Activated CD8-positive, alpha-beta memory T cell treated with anti-CD3 and anti-CD28 coated beads, Interleukin-2, amount 50 U/mL, for 4 hours (primary cell): ENCODE measurements at places on chromosomes 7 and 10.
A peak's percentile ranks its signal among the peaks of the same experiment; 100 is the strongest.

DNA sequence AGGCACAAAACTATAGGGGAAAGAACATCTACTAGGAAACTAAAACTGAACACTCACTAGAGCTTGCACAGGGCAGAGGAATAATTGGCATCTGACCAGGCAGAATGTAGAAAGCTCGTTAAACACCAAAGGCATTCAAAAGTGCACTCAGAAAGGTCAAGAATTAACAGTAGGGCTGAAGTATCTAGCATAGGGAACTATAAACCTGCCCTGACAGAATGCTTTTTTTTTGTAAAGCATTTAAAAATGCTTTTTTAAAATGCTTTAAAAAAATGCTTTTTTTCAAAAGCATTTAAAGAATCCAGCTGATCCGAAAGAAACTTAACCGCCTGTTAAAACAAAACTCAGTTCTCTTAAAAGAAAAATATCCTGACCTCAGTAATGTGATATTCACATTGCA, 74.6 kb upstream of the EGFR start:
- DNase-seq = no peak

DNA sequence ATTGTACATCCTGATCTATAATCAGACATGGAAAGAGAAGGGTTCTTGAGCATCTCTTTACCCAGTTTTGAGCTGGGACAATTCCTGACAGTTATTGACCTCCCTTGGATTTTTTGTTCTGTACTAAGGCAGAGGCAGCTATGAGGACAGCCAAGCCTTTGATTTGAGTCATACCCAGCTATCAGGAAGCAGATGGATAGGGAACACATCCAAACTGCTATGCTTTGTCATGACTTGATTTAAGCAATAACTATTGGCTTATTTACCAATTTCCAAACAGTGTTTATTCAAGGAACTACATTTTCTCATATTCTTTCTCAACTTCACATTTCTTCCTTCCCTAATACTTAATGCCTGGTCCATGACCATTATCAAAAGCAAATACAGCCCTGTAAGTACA, 396.4 kb upstream of the STEAP1 start:
- DNase-seq = no peak

- no peak for DNase-seq
Measured at GRCh38 chr10:6393168-6393567, 186.9 kb downstream of the PRKCQ start.

- no peak for DNase-seq
Measured at GRCh38 chr10:10367264-10367663, 650.4 kb upstream of the CELF2 start.

GRCh38 chr7:131072505-131073091, 255.1 kb upstream of the MKLN1 start:
- DNase-seq = no peak

GRCh38 chr10:73647211-73647874, 6.1 kb upstream of the MYOZ1 start:
- no peak for DNase-seq

DNA sequence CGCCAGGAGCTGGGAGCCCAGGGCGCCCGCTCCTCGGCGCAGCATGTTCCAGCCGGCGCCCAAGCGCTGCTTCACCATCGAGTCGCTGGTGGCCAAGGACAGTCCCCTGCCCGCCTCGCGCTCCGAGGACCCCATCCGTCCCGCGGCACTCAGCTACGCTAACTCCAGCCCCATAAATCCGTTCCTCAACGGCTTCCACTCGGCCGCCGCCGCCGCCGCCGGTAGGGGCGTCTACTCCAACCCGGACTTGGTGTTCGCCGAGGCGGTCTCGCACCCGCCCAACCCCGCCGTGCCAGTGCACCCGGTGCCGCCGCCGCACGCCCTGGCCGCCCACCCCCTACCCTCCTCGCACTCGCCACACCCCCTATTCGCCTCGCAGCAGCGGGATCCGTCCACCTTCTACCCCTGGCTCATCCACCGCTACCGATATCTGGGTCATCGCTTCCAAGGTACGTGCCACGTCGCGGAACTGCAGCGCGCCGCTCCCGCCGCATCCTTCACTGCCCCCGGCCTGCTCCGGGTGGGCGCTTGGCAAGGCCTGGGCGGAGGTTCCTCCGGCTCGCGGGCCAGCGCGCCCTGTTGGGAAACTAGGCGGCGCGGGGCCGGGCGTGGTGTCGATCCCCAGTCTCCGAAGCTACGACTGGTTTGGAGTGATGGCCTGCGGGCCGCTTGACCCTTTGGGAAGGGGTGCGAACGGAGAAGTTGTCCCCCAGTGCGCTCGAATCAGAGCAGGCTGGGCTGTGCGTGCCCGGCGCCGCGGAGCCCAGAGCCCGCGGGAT, 868 bp downstream of the EMX2 start:
- DNase-seq = no peak

- DNase-seq = no peak
Measured at GRCh38 chr10:8058274-8059111, 4.0 kb downstream of the GATA3 start.

DNA sequence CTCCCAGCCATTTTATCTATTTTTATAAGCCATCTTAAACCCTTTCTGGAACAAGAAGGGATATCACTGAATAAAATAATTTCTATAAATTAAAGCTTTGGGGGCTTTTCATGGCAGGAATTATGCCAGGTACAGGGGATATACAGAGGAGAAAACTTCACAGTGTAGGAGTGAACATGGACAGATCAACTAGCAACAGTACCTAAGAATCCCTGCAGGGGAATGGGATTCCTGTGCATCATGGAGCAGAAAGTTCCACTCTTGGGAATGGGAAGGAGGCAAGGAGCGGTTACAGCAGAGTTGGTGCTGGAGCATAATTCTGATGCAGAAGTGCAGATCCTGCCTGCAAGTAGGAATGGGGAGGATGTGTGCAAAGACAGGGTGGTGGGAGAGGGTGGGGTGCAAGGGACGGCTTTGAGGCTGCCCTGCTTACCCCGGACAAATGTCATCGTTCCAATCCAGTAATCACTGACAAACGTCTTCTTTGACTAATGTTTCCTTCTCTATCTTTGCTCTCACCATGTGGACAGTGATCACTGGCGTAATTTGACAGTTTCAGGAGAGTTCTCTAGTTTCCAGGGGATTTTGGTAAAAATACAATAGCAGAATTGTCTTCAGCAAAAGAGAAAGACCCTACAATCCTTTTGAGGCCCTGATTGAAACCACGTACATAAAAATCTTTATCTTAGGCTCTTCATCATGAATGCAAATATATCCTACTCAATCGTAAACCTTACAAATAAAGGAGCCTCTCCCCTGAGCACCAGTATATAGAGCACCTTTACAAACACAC, 196.7 kb downstream of the HECW1 start:
- no peak for DNase-seq

- DNase-seq = no peak
Measured at GRCh38 chr7:66696774-66697191, 43.8 kb upstream of the RABGEF1 start.

- no peak for DNase-seq
Measured at GRCh38 chr7:74193054-74193453, 16.8 kb upstream of the LAT2 start.

DNA sequence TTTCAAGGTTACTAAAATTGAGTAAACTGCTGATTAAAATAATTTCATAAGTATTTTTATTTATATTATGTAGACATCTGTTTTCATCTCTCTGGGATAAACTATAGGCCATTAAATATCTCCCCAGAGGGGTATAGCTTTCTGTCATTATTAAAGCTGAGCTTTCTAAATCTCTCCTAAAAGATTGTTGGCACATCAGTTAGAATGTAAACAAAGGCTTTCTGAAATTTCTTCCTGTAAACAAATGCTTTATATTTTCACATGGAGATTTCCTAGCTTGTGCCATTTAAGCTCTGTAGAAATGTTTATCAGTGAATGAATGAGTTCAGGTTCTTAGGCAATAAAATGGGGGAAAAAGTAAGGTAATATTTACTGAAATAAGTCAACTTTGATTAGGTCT, 35.7 kb downstream of the PPP1R9A start:
- DNase-seq = no peak

DNA sequence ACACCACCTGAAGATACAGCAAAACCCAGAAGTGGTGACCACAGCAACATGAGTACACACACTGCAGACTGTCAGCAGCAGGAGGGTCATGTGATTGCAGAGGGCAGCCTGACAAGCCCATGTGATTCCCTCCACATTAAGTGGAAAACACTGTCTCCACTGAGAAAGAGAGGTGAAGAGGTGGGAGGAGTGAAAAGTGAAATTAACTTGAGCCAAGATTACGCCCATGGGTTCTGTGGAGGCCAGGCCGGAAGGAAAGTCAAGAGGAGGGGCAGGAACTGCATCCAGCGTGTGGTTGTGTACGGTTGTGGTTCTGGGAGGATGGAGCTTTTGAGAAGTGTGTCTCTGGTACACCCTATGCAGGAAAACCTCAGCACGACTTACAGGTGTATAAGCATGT, 138.5 kb downstream of the PLXNA4 start:
- DNase-seq = no peak

GRCh38 chr10:5666008-5666840, at the start of gene ASB13:
TSS of gene ASB13 (minus strand) at chr10:5666595. CDS start at chr10:5666551, 44 bp downstream.
- peak; percentile 40 for DNase-seq

GRCh38 chr10:36202881-36203280, 560.8 kb upstream of the FZD8 start:
- no peak for DNase-seq

GRCh38 chr7:156473476-156474240, 166.9 kb upstream of the RNF32 start:
- no peak for DNase-seq

GRCh38 chr7:39360038-39360437, 206.2 kb upstream of the YAE1 start:
- DNase-seq = no peak

DNA sequence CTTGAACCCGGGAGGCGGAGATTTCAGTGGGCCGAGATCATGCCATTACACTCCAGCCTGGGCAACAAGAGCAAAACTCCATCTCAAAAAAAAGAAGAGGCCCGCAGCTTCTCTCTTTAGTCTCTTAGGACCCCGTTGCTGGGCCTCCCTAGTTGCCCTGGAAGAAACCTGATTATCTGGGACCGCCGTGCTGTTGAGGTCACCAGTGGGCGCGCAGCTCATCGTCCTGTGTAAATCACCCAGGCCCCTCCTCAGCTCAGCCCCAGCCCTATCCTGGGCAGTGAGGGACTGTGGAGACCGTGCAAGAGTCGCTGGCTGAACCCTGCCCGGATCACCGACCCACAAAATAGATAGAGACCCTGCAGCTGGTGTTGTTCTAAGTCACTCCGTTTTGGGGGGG, 85.0 kb downstream of the UNCX start:
- DNase-seq = no peak

DNA sequence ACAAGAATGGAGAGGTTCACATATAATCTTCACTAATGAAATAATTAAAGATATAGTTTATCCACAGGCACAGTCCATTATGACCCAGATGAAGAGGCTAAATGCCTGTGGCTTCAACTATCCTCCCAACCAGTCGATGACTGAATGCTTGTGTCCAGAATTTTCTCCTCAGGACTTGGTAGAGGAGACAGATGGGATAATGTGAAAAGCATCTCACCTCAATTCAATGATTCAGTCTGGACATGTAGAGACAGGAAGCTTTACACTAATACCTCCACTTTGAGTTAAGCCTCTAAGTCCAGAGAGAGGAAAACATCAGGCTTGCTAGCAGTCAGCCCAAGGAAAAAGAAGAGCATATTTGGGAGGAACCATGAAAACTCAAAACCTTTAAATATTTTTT, 59.1 kb upstream of the COL1A2 start:
- DNase-seq = no peak

- DNase-seq = no peak
Measured at GRCh38 chr10:53406532-53406931, 633.9 kb upstream of the MBL2 start.

DNA sequence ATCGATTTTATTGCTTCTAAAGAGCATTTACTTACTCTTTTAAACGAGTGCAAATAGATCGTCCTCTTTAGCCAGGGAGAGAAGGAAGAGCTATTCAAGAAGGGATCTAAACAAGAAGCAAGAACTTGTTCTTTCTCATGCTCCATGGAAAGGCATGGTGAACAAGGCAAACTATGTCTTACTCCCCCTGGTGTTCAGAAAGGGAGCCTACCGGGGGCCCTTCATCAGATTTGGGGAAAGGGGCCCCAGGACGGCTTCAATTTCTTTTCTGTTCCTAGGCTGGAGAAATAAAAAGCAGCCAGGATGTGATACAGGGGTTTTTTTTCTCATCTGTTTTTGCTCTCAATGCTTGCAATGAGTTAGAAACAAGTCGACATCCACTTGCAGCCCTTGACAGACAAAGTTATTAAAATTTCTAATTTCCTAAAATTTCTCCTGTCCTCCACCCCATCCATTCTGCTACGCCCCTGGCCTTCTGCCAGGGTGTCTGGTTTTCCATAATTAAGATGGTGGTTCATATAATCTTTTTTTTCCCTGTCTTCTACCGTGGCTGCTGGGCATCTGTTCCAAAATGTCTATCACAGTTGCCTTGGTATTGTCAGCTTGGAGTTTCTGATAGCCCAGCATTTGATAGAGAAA, 214.4 kb downstream of the CREB5 start:
- peak; percentile 20 for DNase-seq

DNA sequence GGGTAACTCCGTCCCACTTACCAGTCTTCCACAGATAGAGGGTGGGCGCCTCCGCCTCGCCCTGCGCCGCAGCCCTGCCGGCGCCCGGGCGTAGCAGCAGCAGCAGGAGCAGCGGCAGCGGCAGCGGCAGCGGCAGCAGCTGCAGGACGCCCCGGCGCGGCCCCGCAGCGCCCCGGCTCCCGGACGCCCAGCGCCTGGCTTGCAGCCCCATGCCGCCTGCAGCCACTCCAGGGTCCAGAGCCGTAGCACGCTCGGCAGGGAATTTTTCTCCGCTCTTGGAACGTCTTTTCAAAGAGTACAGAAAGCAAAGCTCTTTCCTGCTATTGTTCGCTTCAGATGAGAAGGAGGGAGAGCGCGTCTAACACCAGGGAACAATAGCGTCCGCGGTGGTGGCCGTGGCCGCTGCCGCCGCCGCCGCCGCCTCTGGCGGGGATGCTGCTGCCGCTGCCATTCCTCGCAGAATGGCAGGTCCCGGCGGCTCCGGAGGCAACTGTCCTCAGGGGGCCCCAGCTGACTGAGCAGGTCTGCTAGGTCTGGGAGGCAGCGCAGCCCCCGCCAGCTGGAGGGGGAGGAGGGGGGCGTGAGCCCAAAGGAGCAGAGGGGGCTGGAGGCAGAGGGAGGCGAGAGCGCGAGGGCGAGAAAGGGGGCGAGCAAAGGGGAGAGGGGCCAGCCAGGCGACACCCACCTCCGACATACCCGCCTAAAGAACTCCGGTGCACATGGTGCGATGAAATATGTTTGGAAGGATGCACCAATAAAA, at the start of gene THSD7A:
Gene THSD7A (minus strand): TSS at position 463 of the 760 bp plus-strand sequence. CDS start 252 bp downstream, at position 211.
- DNase-seq = no peak

- DNase-seq = no peak
Measured at GRCh38 chr7:50358041-50358705, 53.7 kb downstream of the IKZF1 start.

GRCh38 chr10:86371691-86372090, 5.1 kb upstream of the GRID1 start:
- no peak for DNase-seq

GRCh38 chr7:157643525-157643970, 306.7 kb downstream of the DNAJB6 start:
- no peak for DNase-seq
